ENCODE measurements at places on chromosomes 7 and 10.

- no peak for DNase-seq
Observed at GRCh38 chr10:114370199-114370598, 34.1 kb downstream of the AFAP1L2 start.

GRCh38 chr10:59181668-59182067, 5.2 kb downstream of the PHYHIPL start:
- peak; percentile 63 for DNase-seq

GRCh38 chr7:90698616-90699015, 102.5 kb downstream of the CDK14 start:
- no peak for DNase-seq

DNA sequence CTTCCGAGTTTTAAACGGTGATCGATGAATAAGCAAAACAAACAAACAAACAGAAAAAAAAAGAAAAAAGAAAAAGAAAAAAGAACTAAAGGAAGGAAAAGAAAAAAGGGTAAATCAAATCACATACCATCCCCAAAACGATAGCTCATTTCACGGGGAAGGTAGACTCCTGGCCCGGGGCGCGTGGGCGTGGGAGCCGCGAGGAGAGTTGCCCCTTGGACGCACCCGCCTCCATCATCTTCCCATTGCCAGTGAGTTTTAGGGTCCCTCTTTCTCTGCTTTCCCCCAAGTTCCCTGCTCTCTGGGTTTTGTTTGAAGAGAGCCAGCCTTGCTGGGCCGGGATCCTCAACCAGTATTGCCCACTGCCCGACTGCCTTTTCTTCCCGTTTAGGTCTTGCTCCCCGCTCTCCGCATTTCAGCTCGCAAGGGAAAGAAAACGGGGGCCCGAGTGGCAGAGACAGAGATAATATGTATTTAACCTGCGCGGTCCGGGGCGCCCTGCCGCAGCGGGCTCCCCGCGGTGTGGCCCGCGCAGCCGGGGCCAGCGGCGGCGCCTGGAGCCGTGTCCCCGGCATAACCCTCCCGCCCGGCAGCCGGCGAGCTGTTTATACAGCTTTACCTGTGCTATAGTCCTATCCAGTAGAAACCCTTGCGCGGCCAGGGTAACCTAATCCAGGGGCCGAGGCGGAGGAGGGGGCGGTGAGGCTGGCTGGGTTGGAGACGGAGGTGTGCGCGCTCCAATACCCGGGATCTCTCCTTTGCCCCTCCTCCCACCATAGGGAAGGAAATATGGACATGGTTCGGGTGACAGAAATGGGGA, 5.2 kb upstream of the GATA3 start:
- no peak for DNase-seq

DNA sequence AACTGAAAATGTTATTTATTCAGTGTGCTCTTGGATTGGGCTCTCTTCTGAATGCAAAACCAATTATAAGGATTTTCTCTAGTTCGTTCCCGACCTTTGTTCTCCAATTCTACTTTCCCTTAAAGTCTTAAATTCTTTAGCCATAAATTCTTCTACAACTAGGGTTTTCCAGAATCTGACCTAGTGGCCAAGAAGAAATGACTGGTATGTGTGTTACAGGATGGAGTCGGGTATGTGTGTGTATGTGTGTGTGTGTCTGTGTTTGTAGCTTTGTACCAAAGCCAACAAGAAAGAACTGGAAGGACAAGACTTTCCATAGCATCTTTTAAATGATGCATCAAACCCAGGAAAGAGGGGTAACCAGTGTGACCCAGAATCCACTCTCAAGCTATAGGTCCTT, 25.8 kb upstream of the LEP start:
- peak; percentile 73 for DNase-seq

DNA sequence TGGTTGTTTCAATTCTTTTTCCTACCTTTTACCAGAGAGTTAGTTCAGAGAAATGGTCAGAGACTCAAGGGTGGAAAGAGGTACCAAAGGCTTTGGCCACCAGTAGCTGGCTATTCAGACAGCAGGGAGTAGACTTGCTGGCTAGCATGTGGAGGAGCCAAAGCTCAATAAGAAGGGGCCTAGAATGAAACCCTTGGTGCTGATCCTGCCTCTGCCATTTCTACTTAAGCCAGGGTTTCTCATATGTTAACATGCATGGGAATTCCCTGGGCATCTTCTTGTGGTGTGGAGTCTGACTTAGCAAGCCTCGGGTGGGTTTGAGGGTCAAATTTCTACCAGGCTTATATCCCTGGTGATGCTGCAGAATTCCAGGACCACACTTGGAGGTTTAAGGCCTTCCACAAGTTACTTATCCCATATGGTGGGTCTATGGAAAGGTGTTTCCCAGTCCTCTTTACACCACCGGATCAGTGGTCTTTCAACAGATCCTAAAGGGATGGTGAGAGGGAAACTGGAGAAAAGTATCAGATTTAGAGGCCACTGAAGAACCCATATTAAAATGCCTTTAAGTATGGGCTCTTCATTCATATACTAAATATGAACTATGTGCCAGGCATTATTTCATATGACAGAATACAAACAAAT, 3.2 kb downstream of the IL6 start:
- DNase-seq, result no peak

GRCh38 chr10:72814099-72814790, 79.3 kb upstream of the OIT3 start:
- no peak for DNase-seq

DNA sequence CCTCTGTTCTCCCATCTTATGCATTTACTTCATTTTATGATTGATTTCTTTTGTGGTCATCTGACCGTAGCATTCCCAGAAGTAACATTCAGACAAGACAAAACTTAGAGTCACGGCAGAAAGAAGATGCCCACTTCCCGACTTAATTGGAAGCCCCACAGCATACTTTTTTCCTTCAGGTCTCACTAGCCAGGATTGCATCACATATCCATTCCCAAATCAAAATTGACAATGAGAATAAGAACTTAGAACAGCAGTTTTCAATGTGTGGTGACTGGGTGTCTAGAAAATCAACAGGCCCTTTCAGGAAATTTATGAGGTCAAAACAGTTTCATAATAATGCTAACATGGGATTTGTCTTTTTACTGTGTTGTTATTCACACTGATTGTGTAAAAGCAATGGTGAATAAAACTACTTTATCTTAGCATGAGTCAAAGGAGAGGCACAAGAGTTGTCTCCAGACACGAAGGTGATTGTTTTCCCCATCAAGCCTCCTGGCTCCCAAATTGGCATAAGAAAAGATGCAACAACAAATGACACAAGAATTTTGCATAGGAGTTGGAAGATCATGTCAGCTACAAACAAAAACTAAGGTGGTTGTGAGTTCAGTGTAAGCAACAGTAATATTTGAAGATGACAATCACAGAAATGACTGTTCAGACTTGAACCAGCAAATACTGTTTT, 493.9 kb downstream of the HTR7 start:
- no peak for DNase-seq

GRCh38 chr10:11197266-11197712, 179.6 kb downstream of the CELF2 start:
- DNase-seq, result peak; percentile 37

DNA sequence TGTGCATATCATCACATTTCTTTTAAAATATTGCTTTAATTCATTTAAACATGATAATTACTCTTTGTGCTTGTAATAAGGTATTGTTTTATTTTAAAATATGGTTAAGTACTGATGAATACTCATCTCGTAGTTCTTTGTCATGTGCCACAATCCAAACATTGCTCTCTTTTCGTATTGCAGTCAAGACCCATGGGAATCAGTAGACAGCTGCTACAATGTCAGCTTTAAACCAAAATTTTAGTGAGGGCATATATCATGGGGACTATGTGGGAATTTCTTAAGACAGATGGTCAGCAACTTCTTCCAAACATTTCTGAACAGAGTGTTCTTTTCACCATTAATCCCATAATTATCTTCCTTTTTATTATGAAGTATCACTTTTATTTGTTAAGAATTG, 77.2 kb upstream of the FZD1 start:
- DNase-seq, result no peak

GRCh38 chr10:6333086-6333485, 130.4 kb downstream of the PFKFB3 start:
- DNase-seq, result no peak

DNA sequence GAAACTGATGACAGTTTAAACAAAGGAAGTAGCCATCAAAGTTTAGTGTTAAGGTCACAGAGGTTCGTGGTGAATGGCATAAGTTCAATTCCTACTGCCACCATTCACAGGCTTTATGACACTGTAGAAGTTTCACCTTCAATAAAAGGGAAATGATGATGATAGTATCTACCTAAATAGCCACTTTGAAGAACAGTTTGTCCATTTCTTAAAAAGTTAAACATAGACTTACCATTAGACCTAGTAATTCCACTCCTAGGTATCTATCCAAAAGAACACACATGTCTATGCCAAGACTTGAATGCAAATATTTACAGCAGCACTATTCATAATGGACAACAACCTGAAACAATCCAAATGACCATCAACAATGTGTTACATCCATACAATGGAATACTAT, 18.9 kb upstream of the GSTK1 start:
- DNase-seq, result no peak

GRCh38 chr10:35388197-35388596, 51.9 kb downstream of the CCNY start:
- no peak for DNase-seq

DNA sequence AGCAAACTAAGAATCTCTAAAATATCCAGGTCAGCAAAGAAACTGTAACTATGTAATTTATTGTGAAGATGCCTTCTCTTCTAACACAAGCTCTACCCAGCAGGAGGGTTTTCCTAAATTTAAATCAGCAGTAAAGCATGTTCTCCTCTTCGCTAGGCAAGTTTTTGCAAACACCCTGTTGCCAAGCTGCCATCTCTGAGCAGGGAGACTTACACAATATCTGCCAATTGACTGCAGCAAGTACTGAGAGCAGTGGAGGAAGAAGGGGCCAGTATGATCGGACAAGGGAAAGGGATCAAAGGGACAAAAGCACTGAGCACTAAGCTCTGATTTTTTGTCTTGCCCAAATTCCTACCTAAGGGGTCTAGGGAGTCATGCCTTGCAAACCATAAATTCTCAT, 16.0 kb upstream of the LANCL2 start:
- DNase-seq, result no peak

DNA sequence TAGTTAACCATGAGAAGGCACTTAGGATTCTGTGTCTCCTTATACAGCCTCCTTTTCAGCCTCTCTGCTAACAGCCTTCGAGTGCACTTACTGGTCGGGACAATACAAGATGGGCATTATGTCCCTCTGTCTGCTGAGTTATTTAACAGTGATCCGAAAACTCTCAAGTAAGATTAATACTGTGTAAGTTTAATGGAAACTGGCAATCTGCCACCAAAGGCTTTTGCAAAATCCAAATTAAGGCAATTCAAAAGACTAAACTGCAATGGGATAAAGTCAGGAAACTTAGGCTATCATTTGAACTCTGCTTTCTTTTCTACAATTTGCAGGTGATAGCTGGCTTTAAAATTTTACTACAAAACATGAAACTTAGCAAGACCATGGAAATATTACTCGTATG, 477.8 kb downstream of the TFEC start:
- DNase-seq, result no peak

DNA sequence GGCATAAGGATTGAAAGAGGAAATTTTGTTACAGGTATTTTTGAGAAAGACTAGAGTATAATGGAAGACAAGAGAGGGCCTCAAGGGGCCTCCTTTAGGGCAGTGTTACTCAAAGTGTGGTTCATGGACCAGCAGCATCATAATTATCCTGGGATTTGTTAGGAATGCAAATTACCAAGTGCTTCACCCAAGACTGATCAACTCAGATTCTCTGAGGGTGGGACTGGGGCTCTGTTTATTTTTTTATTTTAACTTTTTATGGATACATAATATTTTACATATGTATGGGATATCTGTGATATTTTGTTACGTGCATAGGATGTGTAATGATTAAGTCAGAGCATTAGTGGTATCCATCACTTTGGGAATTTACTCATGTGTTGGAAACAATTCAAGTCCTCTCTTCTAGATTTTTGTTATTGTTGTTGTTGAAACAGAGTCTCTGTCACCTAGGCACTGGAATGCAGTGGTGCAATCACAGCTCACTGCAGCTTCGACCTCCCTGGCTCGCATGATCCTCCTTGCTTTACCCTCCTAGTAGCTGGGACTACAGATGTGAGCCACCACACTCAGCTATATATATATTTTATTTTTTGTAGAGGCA, 2.2 kb upstream of the KCTD7 start:
- DNase-seq, result peak; percentile 83
